ENCODE measurements at places on chromosomes 6 and 20.

DNA sequence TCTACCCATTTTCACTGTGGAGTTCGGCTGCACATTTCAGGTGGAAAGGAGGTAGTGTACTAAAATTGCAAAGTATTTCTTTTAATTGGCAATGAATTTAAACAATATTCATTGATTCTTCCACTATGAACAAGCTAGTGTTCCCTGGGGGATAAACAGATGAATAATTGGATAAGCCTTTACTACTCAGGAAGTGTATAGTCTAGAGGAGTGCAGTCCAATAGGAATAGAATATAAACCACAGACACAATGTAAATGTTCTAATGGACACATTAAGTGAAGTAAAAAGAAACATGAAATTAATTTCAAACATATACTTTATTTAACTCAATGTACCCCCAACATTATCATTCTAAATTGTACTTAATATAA lies 28.7 kb downstream of the SGK1 start:
- no peak for DNase-seq

GRCh38 chr6:144582939-144583613 lies 297.9 kb downstream of the UTRN start:
- DNase-seq = no peak

GRCh38 chr6:33213166-33213988 lies 5.1 kb downstream of the RING1 start:
- no peak for DNase-seq

DNA sequence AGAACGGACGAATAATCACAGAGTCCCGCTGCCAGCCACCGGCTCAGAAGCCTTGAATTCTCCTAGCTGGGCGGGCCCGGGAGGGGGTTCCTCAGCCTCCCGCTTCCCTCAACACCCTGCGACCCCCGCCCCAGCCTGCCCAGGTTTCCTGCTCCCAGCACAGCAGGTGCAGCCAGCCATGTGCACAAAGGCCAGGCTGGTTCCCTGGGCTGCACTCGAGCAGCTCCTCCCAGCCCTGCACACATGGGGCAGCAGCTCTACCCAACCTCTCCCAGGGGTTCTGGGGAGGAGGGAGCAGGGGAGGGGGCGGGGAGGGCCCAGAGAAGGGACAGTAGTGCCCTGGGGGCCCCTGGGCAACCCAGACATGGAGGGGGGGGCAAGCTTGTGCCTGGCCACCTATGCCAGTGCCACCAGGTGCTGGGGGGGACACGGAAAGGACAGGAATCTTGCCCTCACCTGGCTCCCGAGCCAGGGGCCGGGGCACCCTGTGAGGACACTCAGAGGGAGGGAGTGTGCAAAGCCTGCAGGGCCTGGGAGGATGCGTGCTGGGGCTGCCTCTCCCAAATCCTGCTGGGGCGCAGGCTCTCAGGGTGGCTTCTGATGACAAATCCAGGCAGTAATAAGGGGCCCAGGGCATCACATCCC lies 1.2 kb upstream of the NTSR1 start:
- no peak for DNase-seq

DNA sequence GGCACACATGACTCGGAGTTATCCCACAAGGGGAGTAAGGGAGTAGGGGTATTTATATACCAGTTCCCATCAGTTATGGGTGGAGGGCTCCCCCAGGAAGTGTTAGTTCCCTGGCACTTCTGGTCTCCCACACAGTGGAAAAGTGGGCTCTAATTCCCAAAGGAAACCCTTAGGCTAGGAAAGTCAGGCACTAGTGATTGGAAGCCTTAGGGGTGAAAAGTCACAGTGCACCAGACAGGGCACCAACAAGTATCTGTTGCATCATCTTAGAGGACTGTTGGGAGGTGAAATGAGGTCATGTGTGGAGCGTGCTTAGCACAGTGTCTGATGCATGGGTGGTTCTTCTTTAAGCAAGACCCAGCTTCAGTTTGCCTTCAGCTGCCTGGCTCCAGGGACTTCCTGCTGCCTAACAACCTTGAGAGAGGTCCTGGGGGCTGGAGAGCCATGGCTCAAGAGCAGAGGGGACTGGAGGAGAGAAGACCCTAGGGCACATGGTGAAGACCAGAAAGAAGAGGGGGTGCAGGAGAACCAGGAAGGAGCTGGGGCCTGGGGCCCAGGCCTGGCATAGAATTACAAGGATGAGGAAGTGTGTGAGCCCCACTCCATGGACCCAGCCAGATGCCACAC lies 7.5 kb upstream of the FOXP4 start:
- DNase-seq = no peak
